SW 1271 (cell line): ENCODE measurements at places on chromosomes 12 and 14.

GRCh38 chr14:74482571-74482970 is 10.5 kb downstream of the NPC2 start:
- DNase-seq, result no peak

DNA sequence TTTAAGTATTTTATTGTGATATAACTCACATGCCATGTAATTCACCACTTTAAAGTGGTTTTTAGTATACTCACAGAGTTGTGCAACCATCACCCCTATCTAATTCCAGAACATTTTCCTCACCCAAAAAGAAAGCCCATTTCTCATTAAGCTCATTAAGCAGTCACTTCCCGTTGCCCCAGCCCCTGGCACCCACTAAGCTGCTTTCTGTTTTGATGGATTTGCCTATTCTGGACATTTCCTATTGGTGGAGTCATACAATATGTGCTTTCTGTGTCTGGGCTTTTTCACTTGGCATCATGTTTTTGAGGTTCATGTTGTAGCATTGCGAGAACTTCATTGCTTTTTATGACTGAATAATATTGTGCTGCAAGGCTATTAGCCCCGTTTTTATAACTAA is 66.0 kb downstream of the ARL6IP4 start:
- DNase-seq, result no peak

- peak; percentile 45 for DNase-seq
Measured at GRCh38 chr14:74945852-74946658, 9.3 kb downstream of the PGF start.

DNA sequence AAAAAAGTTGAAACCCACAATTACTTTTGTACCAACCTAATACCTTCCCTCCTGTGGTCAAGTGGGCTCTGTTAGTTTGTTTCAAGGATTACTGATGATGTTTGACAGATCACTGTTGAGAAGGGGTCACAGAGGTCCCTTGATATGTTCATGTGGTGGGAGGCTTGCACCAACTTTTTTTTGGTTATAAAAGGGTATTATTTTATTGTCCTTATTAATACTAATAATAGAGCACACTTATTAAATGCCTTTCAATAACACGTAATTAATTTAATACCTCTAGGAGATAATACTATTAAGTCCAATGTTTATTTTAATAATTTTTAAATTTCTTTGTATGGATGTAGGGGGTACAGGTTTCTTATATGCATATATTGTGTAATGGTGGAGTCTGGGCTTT is 4.4 kb downstream of the UBE3B start:
- DNase-seq, result no peak

- no peak for DNase-seq
Measured at GRCh38 chr12:40575987-40576386, 116.3 kb upstream of the CNTN1 start.

GRCh38 chr12:56078931-56079722 is 838 bp upstream of the ERBB3 start:
- DNase-seq, result peak; percentile 72

GRCh38 chr12:89384050-89384758 is 31.9 kb upstream of the DUSP6 start:
- no peak for DNase-seq
